Activated CD4-positive, alpha-beta T cell treated with anti-CD3 and anti-CD28 coated beads, Interleukin-2, amount 50 U/mL, for 16 hours (primary cell): ENCODE measurements at places on chromosomes 1 and 21.

DNA sequence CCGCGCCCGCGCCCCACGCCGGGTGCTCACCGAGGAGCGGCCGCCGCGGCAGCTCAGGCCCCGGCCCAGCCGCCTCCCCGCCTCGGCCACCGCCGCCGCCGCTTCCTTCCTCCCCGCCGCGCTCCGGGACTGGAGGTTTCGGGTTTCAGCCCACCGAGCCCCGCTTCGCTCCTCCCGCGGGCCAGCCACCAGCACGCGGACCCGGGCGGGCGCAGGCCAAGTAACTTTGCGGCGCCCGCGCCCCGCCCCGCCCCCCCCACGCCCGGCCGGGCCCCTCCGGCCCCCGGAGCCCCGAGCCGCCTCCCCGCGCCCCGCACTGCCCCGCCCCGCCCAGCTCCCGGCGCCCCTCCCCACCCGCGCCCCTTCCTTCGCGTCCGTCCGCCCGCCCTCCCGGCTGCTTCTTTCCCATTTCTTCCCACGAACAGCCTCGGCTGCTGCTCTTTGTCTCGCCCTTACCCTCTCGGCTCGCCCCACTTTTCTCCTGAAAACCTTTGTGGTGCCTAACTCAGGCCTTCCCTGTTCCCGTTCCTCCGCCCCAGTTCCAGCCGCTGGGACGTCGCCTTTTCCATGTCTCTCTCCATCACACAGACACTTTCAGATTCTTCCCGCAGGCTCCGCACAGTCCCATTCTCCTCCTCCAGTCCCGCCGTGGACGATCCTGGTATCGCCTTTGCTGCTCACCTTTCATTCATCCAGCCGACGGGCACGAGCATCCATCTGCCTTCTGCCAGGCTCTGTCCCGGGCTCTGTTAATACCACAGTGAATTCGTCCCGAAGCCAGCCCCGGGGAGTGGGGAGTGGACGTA is at the start of gene GPR161:
GPR161 (minus strand) TSS at position 222 of the 806 bp plus-strand sequence. CDS start 32,080 bp downstream, outside the sequence.
- DNase-seq: no peak

- DNase-seq: no peak
These were observed 35.4 kb downstream of the AK2 start for GRCh38 chr1:33001282-33001681.

- DNase-seq: no peak
These were observed 139.8 kb downstream of the SPATA17 start for GRCh38 chr1:217770918-217771317.

- no peak for DNase-seq
These were observed 212.8 kb downstream of the PBX1 start for GRCh38 chr1:164771619-164772361.

GRCh38 chr1:100936194-100936967 is 40.5 kb downstream of the SLC30A7 start:
- no peak for DNase-seq

DNA sequence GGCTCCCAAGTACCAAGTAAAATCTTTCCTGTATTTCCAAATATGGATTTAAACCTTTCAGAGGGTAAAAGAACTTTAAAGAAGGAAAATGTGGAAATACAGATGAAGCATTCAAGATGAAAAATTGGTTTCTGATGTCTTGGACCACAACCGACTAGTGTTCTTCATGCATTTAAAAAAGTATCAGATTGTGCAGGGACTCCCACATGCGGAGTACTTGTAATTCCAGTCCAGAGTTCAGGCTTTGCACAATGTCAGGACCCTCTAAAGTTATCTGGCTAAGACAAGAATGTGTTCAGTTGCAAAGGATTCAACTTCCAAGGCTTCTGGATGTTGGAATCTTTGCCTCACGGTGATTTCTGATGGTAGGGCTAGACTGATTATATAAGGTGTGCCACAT is 66.7 kb downstream of the RGL1 start:
- no peak for DNase-seq

- no peak for DNase-seq
These were observed 128.9 kb downstream of the HIVEP3 start for GRCh38 chr1:41789661-41790330.

DNA sequence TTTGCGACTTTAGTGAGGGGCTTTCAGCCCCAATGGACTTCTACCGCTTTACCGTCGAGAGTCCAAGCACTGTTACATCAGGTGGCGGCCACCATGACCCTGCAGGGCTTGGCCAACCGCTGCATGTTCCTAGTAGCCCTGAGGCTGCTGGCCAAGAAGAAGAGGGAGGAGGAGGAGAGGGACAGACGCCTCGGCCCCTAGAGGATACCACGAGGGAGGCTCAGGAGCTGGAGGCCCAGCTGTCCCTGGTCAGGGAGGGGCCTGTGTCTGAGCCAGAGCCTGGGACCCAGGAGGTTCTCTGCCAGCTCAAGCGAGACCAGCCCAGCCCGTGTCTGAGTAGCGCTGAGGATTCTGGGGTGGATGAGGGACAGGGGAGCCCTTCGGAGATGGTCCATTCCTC is 8.6 kb upstream of the SLC25A34 start:
- DNase-seq: no peak

- DNase-seq: no peak
These were observed 1009.0 kb downstream of the PLA2G4A start for GRCh38 chr1:187837787-187838186.

DNA sequence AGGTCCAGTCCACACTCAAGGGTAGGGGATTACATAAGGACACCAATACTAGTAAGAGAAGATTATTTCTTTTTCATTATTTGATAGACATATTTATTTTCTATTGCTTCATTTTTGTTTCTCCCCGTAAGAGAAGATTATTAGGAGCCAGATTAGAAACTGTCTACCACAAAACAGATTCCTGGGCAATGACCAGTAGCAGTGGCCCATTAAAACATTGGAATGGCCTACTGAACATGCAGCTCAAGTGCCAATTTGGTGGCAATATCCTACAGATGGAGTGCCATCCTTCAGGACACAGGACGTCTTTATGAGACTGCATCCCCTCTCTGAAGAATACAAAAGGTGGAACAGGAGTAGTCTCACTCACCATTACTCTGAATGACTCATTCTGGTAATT is 34.0 kb upstream of the ARHGAP29 start:
- DNase-seq: no peak

GRCh38 chr1:181640956-181641355 is 157.6 kb downstream of the CACNA1E start:
- no peak for DNase-seq

DNA sequence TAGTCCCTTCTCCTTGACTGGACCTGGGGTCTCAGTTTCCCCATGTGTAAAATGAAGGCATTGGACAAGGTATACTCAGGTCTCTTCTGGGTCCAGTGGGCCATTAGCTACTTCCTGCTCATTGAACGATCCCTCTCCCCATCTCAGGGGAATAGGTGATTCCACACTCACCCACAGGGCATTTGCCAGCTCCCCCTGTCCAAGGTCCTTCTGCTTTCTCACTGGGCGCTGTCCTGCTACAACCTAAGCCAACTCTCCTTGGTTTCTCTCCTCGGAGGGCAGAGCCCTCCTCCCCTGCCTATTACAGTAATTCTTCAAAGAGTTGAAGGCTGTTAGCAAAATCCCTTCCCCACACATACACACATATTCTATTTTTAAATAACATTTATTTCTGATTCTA is 16.6 kb downstream of the DISP3 start:
- no peak for DNase-seq

GRCh38 chr21:15034126-15034853 is 30.5 kb downstream of the NRIP1 start:
- no peak for DNase-seq

- peak; percentile 98 for DNase-seq
These were observed at the start of gene CDC42 for GRCh38 chr1:22052115-22053016. TSS of gene CDC42 (plus strand) at chr1:22052709. CDS start at chr1:22078479, 25,770 bp downstream.

DNA sequence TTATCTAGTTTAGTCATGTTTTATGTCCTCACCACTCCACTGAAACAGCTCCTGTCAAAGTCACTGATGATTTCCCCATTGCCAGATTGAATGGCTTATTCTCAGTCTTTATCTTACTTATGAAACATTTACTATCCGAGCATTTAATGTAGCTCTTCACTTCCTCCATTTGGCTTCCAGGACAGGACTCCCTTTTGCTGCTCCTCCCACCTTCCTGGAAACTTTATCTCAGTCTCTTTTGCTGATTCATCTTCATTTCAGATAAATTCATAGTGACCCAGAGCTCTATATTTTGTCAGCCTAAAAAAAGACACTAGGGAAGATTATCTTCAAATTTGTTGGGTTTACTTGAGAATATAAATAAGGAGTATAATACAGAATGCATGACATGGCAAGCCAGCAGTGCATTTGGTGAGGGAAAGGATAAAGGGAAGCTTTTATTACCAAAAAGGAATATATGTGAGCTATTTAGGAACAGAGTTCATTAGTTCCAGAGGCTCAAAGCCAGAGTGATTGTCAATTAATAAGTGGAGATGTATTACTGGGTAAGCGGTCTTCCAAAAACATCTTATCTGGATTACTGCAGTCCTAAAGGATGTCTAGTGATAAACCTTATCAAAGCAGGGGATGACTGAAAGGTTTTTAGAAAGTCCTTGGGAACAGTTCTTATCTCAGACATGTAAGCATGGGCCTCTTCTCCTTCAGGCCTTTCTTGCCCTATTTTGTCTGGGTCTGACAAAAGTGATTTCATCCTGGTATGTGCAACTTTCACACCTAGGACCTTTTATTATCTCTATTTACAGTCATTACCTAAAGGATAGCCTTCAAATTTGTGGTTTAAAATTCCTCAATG is 25.6 kb downstream of the IL23R start:
- DNase-seq: peak; percentile 48

GRCh38 chr1:199447906-199448305 is 579.6 kb upstream of the NR5A2 start:
- no peak for DNase-seq

DNA sequence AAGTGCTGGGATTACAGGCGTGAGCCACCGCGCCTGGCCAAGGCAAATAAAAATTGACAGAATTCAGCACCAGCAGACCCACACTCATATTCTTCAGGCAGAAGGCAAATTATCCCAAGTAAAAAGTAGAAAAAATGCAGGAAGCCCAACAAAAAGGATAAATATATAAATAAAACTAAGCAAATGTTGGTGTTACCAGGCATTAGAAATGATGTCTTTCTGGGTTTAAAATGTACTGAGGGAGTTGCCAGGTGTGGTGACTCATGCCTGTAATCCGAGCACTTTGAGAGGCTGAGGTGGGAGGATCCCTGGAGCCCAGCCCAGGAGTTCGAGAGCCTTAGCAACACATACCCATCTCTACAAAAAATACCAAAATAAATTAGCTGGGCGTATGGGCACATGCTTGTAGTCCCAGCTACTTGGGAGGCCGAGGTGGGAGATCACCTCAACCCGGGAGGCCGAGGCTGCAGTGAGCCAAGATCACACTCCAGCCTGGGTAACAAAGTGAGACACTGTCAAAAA is 6.3 kb downstream of the INTS11 start:
- DNase-seq: no peak

DNA sequence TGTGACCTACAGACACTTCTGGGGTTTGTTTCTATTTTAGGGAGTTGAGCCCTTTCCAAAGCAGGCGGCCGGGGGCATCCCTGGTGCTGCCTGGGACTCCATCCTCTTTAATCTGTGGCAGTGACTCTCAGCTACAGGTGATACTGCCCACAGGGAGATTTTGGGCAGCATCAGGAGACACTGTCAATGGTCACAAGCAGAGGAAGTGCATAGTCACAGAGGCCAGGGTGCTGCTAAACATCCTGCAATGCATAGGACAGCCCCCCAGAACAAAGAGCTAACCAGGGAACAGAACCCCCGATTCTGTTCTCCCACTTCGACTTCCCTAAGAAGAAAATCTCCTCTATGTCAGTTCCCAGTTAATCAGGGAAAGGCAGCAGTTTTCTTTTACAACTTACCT is 66.2 kb downstream of the TEX35 start:
- no peak for DNase-seq

GRCh38 chr1:111513410-111514020 is 10.1 kb upstream of the ADORA3 start:
- no peak for DNase-seq

DNA sequence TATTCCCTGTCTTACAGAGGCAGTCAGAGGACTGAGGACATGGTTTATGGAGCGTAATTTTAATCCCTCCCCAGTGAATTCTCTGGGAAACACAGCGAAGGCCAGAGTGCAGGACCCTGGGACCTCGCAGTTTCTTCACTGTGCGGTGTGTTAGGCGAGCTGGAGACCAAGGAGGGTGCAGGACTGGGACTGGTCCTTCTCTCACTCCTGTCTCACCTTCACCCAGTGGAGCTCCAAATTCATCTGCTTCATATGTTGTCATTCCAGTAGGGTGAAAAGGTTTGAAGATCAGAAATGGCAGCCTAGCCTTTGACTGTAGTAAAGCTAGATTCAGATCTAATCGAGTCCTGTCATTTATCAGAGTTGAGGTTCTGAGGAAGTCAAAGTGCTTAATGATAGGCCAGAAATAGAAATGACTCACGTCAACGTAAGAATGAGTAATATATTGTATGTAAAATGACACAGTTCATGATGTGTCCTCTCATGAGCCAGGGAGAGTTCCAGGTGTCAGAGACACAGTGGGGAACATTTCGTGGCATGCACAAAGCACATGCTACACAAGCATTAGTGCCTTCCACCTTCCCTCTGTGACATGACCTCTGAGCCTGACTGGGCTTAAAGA is 647.5 kb downstream of the SMYD3 start:
- DNase-seq: peak; percentile 3

DNA sequence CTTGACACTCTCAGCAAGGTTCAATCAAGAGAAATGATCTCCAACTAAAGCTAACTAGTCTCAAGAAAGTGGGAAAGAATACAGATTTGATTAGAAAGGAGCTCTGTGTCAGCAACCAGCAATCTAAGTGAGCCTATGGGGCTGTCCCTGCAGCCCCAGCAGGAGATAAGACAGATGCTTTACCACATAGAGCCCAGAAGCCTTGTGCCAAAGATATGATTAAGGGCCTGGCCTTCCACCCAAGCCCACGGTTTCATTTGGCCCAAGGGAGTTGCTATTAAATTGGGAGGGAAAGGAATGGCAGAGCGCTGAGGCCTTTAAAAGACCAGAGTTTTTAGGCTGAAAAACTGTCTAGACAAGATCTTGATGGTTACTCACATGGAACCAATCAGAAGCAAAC is 74.8 kb downstream of the HLCS start:
- no peak for DNase-seq

- DNase-seq: peak; percentile 56
These were observed 53.8 kb upstream of the RGS1 start for GRCh38 chr1:192521734-192522133.

GRCh38 chr1:224481601-224482000 is 47.0 kb upstream of the WDR26 start:
- no peak for DNase-seq

GRCh38 chr1:108200687-108201051 is 526 bp upstream of the SLC25A24 start:
- peak; percentile 60 for DNase-seq

GRCh38 chr1:228875741-228876140 is 140.5 kb downstream of the RHOU start:
- DNase-seq: no peak

DNA sequence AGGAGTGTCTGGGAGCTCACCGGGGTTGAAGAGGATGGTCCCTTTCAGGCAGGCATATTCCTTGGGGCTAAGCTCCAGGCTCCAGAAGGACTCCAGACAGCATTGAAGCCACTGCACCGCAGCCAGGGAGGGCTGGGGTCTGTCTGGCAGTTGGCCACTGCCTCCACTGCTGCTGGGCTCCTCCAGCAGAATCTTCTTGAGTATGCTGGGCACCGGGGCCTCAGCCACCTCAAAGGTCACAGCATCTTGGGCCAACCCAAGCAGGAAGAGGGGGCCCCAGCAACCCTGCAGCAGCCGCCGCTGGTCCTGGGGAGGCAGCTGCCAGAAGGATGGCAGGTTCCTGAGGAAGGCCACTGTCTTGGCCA is 404 bp downstream of the NR0B2 start:
- no peak for DNase-seq
